ENCODE measurements at places on chromosomes 2 and 18.

DNA sequence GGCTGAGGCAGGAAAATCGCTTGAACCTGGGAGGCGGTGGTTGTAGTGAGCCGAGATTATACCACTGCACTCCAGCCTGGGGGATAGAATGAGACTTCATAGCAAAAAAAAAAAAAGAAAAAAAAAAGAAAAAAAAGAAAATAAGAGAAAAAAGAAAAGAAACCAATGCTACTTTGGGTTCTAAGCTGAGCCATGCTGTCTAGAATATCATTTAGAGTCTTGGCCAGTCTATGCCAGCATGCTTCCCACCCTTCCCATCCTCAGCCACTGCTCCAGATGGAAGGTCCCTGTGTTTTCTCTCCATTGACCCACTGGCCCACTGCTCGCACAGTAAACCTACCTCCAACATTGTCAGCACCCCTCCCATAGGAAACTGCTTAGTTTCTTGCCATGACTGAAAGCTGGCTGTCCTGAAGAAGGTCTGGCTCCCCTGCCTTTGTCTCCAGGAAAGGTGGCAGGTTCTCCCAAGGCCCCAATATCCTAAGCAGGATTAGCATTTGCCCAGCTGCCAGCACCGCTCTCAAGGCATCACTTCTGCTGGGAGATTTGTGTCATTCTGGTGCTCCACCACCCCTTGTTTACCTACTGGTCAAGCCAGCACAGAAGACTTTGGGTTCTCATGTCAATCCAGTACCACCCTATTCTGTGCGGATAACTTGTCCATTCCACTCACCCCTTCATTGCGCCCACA, 47.3 kb upstream of the PAPOLG start:
- no peak for DNase-seq

DNA sequence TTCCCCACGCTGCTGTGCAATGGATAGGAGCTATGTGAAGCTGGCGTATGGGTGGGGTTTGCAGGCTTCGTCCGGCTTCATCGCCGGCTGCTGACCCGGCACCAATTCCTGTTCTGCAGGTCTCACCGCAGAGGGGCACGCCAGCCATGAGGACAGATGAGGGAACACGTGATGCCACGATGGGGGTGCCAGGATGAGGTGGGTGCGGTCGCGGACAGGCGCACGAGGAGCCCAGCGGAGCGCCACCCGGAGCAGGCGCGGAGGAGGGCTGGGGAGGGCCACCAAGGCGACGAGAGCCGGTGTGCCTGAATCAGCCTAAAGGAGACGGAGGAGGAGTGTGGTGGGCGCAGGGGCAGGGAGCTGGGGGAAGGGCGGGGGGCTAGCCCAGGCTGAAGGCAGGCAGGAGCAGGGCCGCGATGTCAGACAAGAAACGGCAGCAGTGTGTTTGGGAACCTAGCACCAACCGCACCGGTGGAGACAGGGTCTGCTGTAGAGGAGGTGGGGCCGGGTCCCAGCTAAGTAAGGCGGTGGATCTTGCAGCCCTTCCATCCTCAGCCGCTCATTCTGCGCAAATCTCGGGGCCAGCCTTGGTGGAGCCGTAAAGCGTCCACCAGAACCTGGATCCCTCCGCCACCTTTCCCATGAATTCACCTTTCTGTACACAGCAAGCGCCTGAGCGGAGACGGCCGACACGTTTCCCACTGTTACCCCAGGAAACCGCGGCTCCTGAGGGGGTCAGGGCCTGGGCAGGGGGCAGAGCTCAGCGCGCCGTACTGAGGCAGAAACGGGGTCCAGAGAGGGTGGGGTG, 17.0 kb upstream of the CD8A start:
- peak; percentile 76 for DNase-seq

DNA sequence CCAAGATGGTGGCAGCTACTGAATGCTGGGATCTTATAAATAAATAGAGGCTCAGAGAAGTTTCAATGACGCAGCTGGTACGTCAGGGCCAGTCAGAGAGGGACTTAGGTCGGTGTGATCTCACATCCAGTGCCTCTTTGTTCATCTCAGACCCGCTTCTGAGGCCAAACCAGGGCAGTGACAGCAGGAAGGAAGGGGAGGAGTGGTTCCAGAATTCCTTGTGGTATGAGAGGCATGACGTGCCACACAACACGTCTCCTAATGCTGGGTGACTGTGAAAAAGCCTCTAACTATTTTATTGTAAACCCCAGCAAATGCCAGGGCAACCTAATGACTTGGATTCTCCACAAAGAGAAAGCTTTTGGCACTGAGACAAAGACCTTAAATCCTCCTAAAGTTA, 423.3 kb downstream of the LPIN1 start:
- DNase-seq, result no peak

GRCh38 chr2:232104076-232104646, 142.6 kb downstream of the DIS3L2 start:
- DNase-seq, result no peak

DNA sequence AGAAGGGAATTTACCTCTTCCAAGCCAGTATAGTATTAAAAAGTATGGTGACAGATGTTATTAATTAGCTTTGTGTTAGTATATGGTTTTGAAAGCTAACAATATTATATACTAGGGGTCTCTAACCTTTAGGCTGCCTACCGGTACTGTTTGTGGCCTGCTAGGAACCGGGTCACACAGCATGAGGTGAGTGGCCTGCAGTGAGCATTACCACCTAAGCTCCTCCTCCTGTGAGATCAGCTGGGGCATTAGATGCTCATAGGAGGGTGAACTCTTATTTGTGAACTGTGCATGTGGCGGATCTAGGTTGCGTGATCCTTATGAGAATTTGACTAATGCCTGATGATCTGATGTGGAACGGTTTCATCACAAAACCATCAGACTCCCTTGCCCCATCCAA, 583.4 kb upstream of the CDH2 start:
- no peak for DNase-seq

GRCh38 chr2:158726911-158727592, 68.1 kb upstream of the DAPL1 start:
- DNase-seq, result no peak

GRCh38 chr2:146817613-146818012, 1027.2 kb upstream of the ACVR2A start:
- no peak for DNase-seq

DNA sequence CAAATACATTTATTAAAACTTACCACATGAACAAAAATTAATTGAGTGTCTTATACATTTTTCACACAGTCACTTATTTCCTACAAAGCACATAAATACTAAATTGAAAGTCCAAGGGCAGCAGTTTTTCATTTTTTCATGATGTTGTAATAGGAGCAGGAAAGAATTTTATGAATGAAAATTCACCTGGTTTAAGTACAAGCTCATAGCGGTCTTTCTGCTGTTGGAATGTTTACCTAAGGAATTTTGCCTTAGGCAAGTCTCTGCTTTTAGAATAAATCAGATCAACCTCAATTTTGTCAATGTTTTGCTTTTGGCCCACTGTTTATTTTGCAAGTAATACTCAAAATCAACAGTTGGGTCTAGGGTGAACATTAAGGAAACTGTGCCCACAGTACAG, 40.0 kb downstream of the ETAA1 start:
- no peak for DNase-seq

DNA sequence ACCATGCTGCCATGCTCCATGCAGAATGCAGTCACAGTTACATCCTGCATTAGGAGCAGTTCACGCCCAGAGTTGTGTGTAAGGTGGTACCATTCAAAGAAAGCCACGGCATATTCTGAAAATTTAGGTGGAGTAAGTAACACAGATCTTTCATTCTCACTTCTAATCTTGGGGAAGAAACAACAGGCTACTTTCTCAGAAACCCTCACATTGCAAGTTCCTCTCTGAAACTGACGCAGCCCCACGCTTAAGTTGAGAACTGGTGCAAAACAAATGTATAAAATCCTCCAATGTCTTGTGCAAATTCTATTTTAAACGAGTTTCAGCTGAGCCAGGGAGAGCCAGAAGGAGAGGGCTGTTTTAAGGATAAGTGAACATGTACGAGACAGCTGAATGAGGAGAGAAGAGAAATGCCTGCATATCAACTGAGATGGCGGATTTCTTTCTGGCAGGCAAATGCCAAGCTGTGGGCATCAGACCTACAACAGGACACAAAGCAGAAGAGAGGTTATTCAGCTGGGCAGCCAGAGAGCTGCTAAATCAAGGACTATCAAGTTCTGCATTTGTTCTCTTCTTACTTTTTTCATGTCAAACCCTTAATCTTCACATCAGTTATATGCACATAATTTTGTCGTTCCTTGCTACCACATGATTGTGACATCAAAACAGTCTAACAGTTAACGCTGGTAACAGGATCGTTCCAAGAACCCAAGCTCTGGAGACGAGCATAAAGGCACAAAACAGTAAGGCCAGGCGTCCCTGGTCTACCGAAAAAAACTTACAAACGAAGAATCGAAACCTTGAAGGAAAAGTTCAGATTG, 6.4 kb downstream of the ARL4C start:
- no peak for DNase-seq

- no peak for DNase-seq
Observed at GRCh38 chr18:48455555-48456478, 46.6 kb upstream of the ZBTB7C start.

GRCh38 chr2:95277246-95277906, 3.1 kb downstream of the PROM2 start:
- no peak for DNase-seq

DNA sequence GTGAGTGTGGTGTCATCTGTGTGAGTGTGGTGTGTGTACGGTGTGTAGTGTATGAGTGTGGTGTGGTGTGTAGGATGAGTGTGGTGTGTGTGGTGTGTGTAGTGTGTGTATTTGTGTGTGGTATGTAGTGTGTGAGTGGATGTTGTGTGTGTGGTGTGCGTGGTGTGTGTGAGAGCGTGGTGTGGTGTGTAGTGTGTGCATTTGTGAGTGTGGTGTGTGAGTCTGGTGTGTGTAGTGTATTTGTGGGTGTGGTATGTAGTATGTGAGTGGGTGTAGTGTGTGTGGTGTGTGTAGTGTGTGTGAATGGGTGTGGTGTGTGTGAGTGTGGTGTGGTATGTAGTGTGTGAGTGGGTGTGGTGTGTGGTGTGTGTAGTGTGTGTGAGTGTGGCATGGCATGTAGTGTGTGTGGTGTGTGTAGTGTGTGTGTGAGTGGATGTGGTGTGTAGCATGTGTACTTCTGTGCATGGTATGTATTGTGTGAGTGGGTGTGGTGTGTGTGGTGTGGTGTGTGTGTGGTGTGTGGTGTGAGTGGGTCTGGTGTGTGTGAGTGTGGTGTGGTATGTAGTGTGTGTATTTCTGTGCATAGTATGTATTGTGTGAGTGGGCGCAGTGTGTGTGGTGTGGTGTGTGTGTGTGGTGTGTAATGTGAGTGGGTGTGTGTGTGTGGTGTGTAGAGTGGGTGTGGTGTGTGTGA, 227.8 kb downstream of the BCL2 start:
- DNase-seq, result no peak

DNA sequence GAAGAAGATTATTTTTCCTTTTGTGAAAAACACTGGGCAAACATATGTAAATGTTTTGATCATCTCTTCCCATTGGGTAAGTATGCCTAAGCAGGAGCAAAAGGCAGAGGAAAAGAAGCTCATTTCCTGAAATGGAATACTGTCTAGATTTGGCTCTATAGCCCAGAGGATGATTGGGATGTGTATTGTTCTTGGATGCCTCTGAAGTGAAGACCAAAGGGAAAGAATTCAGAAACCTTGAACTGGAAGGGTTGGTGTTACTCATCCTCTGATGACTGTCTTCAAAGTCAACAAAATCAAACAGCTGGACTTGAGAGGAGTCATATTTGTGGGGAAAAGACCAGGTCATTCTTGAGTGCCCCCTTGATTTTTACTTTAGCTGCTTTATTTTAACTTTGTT, 112.6 kb upstream of the NT5C1B start:
- no peak for DNase-seq

DNA sequence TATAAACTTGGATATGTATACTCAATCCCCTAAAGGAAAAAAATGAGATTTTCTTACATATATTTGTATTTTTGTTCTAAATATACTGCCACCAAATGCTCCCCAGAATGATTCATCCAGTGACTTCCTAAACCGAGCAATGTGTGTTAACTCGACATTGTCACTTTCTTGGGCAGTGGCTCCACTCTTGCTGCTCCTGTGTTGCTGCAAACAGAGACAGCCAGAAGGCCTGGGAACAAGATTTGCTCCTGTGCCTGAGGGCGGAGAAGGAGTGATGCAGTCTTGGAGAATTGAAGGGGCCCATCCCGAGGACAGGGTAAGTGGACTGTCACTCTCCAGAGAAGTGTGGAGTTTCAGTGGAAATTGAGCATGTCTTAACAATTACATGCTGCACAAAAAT, 32.7 kb downstream of the DSG4 start:
- DNase-seq, result no peak

DNA sequence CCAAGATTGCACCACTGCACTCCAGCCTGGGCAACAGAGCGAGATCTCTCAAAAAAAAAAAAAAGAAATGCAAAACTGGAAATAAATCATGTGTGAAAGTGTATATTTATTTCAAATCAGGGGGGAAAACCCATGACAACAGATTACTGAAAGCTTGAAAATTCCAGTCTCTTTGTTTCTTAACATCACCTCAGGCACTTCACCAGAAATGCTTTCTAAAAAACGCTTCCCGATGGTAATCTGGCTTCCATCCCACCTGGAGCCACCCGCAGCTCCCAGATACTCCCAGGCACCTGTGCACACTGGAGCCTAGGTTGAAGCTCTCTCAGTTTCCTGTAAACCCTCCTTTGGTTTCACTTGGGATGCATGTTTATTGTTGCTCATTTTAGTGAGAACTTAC, 7.2 kb upstream of the ITGB6 start:
- DNase-seq, result no peak

GRCh38 chr18:34220081-34220815, 4.5 kb downstream of the NOL4 start:
- DNase-seq, result no peak

DNA sequence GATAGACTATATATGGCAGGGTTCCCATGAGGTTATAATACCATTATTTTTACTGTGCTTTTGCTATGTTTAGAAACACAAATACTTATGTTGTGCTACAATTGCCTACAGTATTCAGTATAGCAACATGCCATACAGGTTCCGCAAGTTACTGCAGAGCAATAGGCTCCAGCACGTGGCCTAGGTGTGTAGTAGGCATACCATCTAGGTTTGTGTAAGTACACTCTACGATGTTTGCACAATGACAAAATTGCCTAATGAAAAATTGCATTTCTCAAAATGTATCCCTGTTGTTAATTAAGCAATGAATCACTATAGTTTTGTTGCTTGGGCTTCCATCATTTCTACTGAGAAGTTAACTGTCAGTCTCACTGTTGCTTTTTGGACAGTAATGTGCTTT, 9.8 kb downstream of the CD302 start:
- no peak for DNase-seq

DNA sequence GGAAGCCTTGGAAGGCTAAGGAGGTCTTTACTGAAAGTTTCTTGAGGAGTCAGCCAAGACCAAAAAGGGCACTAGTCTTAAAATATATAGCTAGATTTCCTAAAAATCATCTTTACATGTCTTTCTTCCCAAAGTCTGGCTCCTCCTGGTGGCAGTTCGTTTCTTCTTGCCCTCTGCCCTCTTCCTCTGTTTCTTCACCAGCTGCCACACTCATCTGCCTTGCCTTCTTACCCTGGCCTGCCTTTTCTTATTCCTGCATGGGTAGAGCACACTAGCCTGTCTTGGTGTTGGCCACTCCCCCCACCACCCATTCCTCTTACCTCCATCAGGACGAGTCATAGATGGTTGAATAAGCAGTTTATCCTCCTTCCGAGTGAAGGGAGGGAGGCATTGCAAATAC, 129.8 kb downstream of the RAPGEF4 start:
- no peak for DNase-seq

- DNase-seq, result no peak
Observed at GRCh38 chr2:69271831-69272257, 115.2 kb downstream of the GFPT1 start.
